ENCODE measurements at places on chromosomes 13 and 19.

- DNase-seq, result no peak
Observed at GRCh38 chr19:45947926-45948325, 25.7 kb downstream of the NOVA2 start.

- no peak for DNase-seq
Observed at GRCh38 chr13:72728290-72728605, 525 bp downstream of the BORA start.

DNA sequence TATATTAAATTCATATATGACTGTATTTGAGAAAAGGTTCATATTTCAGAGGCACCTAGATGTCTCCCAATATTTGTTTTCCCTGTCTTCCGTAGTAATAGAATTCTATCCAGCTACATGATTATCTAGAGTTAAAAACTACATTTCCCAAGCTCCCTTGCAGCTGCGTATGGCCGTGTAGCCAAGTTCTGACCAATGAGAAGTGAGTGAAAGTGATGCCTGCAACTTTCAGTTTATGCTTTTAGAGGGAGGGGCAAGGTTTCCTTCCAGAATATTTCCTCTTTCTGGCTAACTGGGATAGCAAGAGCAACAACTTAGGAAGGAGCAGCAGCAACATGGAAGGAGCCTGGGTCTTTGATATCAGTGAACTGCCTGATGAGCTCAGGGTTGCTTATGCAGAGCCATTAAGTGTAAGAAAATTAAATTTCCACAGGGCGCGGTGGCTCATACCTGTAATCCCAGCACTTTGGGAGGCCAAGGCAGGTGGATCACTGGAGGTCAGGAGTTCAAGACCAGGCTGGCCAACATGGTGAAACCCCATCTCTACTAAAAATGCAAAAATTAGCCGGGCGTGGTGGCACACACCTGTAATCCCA, 23.2 kb upstream of the CYP2A13 start:
- DNase-seq, result no peak

DNA sequence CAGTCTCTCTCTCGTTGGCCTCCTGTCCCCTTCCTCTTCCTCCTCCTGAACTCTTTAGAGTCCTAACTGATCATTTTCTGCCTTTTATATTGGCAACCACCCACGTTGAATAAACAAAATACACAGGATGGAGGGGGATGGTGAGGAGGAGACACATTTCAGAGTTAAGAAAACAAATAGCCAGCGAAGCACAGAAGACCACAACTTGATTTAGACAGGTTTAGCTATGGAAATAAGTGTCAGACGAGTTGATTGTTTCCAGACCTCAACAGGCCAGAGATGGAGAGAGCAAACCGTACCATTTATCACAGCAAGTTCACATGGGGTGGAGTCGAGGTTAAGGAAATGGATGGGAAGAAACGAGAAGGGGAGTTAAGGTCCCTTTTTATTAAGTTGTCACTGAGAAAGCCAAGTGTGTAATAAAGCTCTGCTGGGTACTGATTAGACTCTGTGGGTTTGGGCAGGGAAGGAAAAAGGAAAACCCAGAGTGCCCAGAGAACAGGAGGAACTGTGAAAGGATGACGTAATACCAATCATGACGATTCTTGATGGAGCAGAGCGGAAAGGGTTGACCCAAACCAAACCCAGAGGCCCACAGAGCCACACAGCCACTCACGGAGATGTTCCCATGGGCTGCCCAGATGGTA, 11.1 kb upstream of the SERP2 start:
- DNase-seq, result no peak

GRCh38 chr13:36666477-36667229, 7.2 kb upstream of the SERTM1 start:
- no peak for DNase-seq

- DNase-seq, result no peak
Observed at GRCh38 chr13:30971575-30971974, 39.1 kb downstream of the TEX26 start.

DNA sequence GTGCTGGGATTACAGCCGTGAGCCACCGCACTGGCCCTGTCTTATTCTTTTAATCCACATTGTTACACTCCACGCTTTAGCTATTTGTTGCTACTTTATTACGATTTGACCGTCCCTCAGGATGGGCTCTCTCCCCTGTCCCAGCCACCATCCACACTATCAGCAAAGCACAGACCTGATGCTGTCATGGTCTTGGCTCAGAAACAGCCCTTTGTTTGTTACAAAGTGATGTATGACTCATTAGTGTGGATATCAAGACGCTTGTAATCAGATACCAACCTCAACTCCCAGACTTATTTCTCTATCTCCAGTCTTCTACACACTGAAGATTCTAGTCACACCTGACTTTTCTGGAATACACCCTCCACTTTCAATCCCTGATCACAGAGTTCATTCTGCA, 84.6 kb upstream of the FREM2 start:
- DNase-seq, result no peak

DNA sequence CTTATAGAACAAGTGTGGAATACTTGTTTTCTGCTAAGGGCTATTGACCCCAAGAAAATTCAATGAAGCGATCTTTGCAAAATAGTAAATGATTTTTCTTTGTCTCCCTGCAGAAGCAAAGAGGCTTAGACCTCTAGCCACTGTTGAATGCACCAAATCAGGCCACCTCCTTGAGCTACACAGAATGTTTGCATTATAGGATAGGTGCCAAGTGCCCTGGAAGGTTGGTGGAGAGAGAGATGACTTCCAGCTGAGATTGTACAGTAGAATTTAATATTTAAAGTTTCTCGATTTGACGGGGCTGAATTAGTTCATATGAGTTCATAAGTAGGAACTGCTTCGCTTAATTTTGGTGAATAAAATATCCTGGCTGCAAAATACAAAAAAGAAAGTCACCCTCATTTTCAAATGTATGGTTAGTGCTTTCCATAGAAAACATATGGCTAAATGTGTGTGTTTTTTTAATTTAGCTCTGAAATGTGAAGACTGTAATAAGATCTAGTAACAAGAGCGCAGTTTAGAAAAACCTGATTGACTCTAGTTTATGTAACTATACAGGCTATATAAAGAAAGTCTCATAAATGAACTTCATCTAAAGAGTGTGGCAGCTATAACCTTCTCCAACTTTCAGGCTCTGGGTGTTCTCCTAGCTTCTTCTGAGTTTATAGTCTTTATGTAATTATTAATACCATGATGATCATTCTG, 41.6 kb downstream of the LRCH1 start:
- no peak for DNase-seq
